ENCODE measurements at places on chromosomes 12 and 14.

DNA sequence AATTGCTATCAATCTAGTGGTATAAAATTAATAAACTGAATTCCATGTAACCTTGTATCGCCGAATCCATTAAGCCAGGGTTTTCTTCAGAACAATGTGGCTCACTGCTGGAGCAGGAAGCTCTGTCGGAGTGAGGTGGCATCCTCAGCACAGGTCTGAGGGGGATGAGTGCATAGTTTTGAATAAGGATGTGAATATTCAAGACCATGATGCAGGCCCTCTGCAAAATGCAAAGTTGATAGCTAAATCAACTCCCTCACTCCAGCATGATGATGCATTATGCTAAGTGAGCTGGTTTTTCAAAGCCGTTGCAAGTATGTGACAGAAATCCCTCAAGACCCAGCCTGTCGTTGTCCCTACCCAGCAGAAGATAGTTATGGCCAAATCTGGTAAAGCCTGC, 53.0 kb downstream of the TRIM9 start:
- no peak for DNase-seq

- no peak for DNase-seq
Measured at GRCh38 chr12:98544751-98545150, 29.4 kb downstream of the TMPO start.

- no peak for DNase-seq
Measured at GRCh38 chr14:79278286-79278797, 933.0 kb downstream of the DIO2 start.

- DNase-seq = no peak
Measured at GRCh38 chr14:71752111-71752738, 180.0 kb upstream of the RGS6 start.

DNA sequence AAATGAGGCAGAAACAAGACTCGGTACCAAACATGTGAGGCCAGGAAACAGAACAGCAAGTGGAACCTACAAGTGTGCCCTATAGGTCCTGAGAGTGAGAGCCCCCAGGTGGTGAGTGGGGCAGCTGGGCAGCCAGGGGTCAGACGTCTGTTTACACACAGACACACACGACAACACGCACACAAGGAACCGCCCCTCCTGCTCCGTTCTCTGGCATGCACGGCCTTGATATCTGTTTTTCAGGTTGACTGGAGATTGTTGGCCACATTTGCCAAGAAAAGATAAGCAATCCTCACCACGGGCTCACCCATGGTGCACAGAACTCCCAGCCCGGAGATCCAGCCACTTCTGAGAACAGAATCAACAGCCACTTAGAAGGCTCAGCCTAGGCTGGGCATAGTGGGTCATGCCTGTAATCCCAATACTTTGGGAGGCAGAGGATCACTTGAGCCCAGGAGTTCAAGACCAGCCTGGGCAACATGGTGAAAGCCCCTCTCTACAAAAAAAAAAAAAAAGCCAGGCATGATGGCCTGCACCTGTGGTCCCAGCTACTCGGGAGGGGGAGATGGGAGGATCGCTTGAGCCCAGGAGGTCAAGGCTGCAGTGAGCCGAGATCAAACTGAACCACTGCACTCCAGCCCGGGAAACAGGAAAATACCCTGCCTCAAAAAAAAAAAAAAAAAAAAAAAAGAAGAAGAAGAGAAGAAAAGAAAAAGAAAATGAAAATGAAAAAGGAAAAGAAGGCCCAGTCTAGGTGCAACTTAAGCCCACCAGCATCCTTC, 19.4 kb upstream of the EIF5 start:
- no peak for DNase-seq

- no peak for DNase-seq
Measured at GRCh38 chr12:86261142-86261541, 5.0 kb upstream of the MGAT4C start.

GRCh38 chr14:76134231-76134630, 17.5 kb upstream of the GPATCH2L start:
- no peak for DNase-seq

- no peak for DNase-seq
Measured at GRCh38 chr12:132415327-132416120, 74.4 kb upstream of the FBRSL1 start.

Data from activated naive CD8-positive, alpha-beta T cell treated with anti-CD3 and anti-CD28 coated beads for 36 hours (primary cell).